Tibial nerve (tissue), 4 donors: ENCODE measurements at places on chromosomes 16 and 17.

DNA sequence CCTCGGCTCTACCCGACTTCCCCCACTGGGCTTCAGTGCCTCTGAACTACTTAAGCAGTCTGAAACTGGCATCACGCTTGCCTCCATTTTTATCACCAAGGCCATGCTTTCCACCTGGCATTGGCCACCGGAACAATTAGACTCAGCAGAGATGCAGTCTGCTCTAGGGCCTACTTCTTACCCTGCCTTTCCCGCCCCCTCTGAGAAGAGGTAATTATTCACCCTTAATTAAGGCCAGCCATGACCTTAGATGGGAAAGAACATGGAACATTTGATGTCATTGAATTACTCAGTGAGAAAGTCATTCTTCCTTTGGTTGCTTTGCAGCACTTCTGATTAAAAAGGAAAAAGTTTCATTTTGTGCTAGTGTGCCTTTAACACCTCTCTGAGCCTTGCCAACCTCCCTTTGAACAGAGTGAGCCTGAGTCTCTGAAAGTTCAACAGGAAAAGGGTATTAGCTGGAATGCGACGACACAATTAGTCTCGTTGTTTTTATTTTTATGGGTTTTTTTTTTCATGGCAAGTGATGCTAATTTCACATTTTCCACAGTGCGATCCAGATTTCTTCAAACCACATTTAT, 60.9 kb upstream of the TNRC6A start:
- peak; percentile 18 for DNase-seq

- DNase-seq, result no peak
Observed at GRCh38 chr17:1787301-1787902, 25.5 kb downstream of the SERPINF1 start.

DNA sequence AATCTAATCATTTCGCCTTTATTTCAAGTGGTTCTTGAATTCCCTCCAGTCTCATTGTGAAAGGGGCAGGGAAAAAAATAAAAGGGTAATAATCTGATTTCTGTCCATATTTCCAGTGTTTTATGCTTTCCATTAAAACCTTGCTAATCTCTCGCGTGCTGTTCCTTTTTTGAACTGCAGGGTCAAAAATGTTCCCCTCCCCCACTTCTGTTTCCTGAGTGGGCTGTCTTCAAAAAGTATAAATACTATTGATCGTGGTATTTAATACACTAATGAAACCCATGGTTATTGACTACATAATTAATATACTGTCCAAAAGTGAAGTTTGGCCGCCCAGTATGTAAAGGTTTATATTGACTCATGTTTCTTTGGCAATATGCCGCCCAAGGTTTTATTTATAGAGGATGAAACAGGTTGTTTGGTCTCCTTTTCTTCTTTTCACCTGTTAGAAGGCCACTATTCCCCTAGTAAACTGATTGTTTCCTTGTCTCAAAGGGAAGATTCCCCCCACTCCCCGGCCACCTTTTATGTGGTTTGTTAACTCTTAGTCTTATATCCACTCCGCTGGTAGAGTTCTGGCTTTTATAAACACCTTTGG, 69.7 kb downstream of the RPA1 start:
- no peak for DNase-seq

DNA sequence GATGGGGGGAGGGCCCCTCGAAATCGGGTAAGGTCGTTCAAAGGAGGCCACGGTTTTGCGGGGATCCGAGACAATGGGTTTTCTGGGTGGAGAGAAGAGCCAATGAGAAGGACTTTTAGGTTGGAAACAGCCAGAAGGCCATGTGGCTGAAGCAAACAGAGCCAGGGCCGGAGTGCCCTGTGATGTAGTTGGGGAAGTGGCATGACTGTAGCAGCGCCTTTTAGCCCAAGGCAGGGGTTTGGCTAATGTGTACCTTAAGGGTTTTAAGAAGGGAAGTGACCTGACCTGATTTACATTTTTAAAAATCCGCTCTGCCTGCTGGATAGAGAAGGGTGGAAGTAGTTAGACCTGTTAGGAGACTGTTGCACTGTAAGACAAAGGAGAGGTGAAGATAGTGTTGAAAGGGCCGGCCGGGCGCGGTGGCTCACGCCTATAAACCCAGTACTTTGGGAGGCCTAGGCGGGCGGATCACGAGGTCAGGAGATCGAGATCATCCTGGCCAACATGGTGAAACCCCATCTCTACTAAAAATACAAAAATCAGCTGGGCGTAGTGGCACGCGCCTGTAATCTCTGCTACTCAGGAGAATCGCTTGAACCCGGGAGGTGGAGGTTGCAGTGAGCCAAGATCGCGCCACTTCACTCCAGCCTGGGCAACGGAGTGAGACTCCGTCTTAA, 1.0 kb downstream of the LYRM1 start:
- peak; percentile 34 for DNase-seq

DNA sequence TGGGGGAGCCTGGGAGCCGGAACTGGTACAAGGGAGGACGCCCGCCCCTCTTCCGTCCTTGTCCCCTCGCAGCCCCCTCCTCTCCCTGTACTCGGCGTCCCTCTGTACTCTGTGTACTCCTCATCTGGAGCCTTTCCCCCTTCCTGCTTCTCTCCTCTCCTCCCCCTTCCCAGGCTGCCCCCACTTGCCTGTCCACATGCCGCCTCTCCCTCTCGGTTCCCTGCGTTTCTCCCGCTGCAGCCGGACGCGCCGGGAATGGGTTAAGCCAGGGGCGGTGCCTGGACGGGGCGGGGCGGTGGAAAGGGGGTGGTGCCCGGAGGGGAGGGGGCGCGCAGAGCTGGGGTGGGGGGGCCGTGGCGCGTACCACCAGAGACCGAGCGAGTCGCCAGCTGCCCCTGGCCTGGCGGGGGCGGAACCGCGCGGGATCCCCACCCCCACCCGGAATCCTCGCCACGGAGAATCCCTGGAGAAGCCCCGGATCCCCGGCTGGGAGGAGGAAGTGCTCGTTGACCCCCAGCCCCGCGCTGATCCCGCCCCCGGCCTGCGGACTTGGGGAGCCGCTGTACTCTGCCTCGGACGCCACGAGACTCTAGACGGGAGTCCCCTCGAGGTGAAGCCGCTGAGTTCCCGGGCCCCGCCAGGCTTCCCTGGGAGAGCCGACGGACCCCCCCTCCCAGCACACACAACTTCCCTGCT, 22.6 kb downstream of the GJD3 start:
- DNase-seq, result peak; percentile 77

DNA sequence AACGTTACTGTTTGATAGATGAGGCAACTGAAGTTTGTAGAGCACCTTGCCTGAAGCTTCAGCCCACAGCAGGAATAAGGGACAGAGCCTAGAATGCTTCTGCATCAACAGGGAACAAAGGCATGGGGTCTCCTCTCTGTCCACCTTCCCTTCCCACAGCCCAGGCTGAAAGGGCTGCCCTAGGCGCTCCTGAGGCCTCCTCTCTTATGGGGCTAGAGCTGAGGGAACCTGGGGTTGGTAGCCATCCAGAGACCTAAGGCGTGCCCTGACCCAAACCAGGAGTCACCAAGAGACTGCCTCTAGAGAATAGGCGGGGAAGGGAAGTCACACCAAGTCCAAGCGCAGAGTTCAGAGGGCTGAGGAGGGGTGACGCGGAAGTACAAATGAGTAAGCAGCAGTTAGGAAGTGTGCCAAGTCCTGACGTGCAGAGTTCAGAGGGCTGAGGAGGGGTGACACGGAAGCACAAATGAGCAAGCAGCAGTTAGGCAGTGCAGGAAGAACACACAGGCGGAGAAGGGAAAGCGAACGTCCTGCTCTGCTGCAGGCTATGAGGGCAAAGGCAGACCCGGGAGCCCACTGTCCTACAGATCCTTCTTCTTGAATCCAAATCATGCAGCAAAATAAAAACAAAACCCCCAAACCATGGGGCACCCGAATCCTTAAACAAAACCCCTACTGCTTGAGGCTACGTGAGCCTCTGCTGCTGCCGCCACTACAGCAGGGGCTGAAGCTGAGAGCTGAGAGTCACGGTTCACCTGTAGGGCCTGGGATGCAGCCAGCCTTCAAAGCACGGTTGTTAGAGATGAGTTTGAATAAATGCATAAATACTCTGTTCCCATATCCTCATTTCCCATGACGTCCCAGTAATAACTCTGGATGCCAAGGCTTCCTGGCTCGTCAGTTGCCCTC, 2.7 kb upstream of the SPG7 start:
- DNase-seq, result peak; percentile 85
